Activated CD4-positive, alpha-beta memory T cell treated with anti-CD3 and anti-CD28 coated beads for 36 hours (primary cell): ENCODE measurements at places on chromosomes 4 and X. TPM values are rescaled to one million over a fixed set of nuclear protein-coding genes. Genes with fewer than 3 reads are reported as not detected.

The ARHGAP36 gene
- not detected for total RNA-seq

The USP17L15 gene
- not detected for total RNA-seq

The DMRTC1B gene
- not detected for total RNA-seq

The ARHGAP10 gene
- 8.0 TPM for total RNA-seq

The NSUN7 gene
- total RNA-seq = 0.07 TPM

The CT45A2 gene
- total RNA-seq = not detected

The GAR1 gene
- total RNA-seq = 32.8 TPM

The HSD17B13 gene
- 0.12 TPM for total RNA-seq
